ENCODE measurements at places on chromosomes 12 and 14.

- no peak for DNase-seq
These were observed 41.6 kb downstream of the NT5DC3 start for GRCh38 chr12:103799504-103799856.

- DNase-seq, result no peak
These were observed 146.4 kb upstream of the ARHGAP5 start for GRCh38 chr14:31930493-31931240.

GRCh38 chr12:5480938-5481303, 49.0 kb downstream of the NTF3 start:
- DNase-seq, result no peak

- no peak for DNase-seq
These were observed 31.0 kb downstream of the FOXN4 start for GRCh38 chr12:109277899-109278762.

GRCh38 chr12:76866726-76867125, 12.1 kb downstream of the CSRP2 start:
- DNase-seq, result no peak

DNA sequence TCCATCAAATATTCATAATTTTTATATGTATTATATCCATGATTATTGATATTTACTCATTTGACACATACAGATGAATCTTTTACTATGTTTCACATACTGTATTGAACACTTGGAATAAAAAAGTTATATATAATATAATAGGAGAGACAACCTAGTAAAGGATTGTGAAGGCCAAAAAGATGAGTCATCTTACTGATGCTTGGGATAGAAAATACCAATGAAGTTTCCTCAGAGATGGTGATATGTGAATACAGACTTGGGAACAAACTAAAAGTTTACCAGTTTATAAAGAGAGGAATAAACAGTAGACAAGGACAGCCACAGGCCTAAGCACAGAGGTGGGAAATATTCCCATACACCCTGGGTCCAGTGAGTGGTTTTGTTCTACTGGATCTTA, 743.9 kb upstream of the FLRT2 start:
- no peak for DNase-seq

DNA sequence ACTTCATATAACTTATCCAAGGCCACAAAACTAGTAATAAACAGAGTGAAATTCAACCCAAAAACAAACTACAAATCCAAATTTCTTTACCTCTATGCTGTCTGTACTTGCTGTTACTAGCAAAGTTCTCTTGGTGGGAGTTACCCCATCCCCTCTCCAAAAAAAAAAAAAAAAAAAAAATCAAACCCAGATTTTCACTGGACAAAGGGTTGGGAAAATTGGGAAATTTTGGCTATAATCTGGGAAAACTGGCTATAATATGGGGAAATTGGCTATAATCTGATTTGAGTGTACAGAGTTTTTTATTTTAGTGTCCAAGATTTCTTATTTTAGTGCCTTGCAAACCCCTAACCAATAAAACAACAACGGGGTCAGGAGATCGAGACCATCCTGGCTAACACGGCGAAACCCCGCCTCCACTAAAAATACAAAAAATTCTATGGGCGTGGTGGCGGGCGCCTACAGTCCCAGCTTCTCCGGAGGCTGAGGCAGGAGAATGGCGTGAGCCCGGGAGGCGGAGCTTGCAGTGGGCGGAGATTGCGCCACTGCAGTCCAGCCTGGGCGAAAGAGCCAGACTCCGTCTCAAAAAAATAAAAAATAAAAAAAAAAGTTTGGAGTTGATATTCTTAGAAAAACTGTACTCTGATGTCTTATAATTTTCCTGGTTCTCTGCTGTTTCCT, 148.4 kb downstream of the CHST11 start:
- DNase-seq, result no peak

DNA sequence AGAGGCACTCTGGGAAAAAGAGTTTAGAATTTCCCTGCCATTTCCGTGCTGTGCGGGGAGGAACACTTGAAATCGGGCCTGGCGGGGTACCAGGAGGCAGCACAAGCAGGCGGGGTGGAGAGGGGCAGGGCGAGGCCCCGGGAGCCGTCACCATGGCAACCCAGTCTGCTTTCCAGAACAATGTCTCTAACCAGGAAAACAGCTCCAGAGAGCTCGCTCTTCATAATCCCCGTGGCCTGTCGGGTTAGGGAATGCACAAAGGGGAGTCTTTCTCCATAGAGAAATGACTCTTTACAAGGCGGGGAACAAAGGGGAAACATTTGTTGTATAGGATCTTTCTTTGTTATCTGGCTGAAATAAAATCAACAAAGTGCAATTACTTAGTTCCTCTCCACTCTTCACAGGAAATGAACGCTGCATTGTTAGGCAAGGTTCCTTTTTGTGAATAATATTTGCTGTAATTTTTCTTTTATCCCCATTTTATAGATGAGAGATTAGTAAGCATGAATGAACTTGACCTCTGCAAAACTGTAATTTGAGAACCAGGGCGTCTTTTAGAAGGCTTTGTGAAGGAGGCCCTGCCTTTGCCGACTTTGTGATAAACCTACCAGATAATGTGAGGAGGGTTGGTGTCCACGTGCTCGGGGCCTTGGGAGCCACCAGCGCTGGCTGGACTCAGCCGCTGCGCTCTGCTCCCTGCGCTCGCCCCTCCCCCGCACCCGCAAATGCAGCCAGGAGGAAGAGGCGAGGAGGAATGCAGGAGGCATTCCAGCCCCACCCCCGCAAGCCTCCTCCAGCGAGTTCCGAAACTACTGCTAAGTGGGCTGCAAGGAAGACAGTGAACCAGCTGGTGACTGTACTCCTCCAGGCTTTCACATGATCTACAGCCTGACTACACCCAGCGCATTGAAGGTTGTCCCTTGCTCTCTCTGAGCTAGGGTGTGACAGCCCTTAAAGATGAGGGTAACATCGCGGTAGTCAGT, 105.2 kb upstream of the ATF7IP start:
- no peak for DNase-seq

GRCh38 chr12:15982471-15982870, 71.3 kb downstream of the DERA start:
- no peak for DNase-seq

GRCh38 chr12:128959901-128960300, 106.6 kb downstream of the GLT1D1 start:
- DNase-seq, result no peak

DNA sequence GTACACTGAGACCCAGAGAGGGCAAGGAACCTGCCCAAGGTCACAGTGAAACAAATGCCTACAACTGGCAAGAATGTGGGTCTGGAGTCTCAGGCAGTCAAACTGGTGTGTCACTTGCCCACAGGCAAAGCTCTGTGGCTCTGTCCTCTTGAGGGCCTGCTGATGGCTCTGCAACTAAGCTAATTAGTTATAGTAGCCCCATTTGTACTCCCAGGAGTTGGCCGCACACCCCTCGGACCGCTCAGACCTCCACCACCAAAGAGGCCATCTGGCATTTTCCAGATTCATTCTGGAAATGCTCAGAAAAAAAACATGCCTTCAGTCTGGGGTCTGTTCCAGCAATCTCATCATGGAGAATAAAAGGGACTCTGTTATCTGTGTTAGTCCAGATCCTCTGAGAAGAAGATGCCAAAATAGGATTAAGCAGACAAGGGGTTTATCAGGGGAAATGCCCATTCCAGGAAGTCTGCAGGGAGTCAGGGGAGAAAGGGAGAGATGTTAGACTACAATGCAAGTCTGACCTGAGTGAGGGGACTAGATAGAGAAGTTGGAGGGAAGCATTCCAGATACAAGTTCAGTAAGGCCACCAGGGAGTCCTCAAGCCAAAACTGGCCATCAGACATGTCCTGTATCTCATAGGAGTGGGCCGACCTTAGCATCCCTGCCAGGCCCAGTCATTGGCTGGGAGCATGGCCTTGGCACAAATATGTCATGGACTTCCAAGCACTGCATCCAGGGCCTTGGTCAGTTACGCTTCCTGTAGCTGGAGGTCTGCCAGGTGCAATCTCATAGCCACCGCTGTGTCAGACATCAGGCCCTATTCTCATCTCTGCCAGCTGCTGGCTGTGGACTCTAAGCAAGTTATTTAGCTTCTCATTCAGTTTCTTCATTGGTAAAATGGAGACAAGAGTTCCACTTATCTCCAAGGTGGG, 15.4 kb upstream of the OAS1 start:
- no peak for DNase-seq

- DNase-seq, result no peak
These were observed 13.6 kb upstream of the EMP1 start for GRCh38 chr12:13182881-13183280.

DNA sequence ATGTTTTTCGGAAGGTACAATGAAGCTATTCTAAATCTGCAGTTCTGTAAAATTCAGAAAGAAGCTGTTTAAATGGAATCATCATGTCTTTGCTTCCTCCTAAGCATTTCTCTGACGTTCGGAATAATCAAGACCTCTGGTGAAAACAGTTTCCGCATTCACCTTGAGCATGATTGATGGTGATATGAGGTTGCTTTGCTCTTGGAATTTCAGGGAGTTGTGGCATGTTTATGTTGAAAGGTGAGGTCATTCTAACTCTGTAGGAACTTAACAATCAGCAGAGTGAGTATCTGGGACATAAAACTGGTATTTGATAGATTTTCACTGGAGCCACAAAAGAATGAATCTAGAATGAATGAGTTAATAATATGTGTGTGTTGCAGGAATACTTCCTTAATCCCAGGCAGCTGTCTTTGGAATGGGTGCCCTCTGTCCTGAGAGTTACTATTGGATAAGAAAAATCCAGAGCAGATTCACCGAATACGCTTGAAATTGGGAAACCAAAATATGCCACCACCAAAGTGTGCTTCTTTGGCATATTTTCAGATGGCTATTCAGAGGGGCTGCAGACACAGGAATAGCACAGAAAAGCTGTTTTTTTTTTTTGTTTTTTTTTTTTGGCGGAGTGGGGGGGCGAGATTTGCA, 599.1 kb downstream of the CCER1 start:
- DNase-seq, result no peak

DNA sequence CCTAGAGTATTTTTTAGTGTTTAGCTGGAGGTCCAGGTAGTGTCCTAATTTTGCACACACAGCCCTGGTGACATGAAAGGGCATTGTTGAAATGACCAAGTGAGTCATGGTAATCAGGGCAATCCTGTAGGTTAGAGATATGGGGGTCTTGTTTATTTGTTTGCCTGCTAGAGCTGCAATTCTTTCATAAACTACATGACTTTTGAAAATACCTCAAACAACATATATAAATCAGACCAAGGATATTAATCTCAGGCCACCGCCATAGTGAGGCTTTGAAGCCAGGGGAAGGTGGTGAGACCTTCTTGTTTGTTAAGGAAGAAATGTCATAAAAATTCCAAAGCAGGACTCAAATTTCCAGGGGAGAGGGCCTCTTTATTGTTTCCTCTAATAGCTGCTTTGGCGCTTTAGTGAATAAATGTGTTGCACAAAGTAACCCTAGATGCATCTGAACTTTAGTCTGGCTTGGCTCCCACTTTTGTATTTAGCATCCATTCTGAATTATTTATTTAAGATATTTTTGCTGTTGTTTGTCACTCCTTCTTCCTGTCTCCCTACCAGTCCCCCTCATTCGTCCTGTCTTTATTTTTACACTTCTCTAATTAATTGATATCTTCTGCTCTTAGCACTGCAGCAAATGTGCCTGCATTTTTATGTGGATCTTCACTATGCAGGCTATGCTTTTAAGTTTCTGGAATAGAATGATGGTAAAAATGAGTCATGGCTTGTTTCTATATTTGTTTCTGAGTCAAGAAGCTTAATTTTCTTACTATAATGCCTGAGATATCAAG, 430.3 kb downstream of the RAD51B start:
- no peak for DNase-seq

- DNase-seq, result no peak
These were observed 21.4 kb upstream of the RPLP0 start for GRCh38 chr12:120222288-120222832.

GRCh38 chr14:71625891-71626701, 306.1 kb upstream of the RGS6 start:
- no peak for DNase-seq

DNA sequence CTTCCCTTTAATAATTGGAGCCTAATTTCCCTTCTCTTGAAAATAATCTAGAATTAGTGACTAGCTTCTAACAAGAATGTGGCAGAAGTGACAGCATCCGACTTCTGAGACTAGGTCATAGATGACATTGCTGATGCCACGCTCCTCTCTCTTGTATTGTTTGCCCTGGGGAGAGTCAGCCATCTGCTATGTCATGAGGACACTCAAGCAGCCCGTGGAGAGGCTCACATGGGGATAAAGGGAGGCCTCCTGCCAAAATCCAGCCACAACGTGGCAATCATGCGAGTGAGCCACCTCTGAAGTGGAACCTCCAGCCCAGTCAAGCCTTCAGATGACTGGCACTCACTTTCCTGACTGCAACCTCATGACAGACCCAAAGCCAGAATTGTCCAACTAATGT, 54.2 kb upstream of the LRRK2 start:
- no peak for DNase-seq

- DNase-seq, result no peak
These were observed 253.7 kb downstream of the ATXN7L3B start for GRCh38 chr12:74791365-74791764.

DNA sequence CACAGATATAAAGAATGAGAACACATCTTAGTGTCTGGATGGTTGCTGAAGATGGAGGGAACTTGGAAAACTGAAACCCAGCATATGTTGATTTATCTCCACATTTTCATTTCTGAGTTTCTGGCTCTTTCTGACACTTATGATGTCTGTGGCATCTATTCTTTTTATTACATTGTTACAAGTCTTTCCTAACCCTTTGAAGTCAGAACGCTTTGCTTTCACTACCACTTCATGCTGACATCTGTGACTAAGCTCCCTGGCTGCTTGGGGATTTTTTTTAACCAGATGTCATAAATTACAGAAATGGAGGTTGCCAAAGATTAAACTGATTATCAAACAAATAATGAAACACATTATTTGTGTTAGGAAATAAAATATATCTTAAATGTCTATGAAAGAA, 188.7 kb downstream of the KITLG start:
- DNase-seq, result no peak

DNA sequence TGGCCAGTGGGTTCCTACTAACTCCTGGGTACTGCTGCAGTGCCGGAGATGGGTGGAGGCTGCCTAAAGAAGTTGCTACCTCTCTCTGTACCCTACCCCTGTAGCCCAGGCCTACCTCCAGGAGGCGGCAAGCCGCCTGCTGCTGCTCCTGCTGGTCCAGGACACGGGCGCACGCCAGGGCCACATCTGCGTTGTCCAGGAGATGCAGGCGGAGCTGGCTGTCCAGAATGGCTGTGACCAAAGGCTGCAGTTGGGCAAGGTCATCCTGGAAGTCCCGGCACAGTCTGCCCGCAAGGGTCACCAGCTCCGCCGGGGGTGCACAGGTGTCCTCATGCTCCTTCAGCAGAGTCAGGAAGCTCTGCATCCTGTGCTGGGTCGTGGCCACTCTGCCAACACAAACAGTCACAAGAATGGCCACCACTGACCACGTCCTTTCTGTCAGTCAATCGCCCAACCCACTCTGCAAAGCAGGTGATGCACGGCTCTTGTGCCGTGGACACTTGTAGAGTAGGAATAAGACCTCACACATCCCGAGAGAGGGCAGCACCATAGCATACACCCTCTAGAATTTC, 1.6 kb downstream of the ANHX start:
- DNase-seq, result no peak

Measured in activated naive CD4-positive, alpha-beta T cell treated with anti-CD3 and anti-CD28 coated beads, Interleukin-2, amount 50 U/mL, for 16 hours (primary cell).